ENCODE measurements at places on chromosomes 6 and 20. TPM values are rescaled to one million over a fixed set of nuclear protein-coding genes. Genes with fewer than 3 reads are reported as not detected.

- no peak for DNase-seq
These were observed 113.9 kb downstream of the PRDM1 start for GRCh38 chr6:106199998-106200397.

GRCh38 chr6:37784585-37784967 lies 35.0 kb upstream of the ZFAND3 start:
- DNase-seq, result no peak

- no peak for DNase-seq
These were observed 136.4 kb upstream of the SALL4 start for GRCh38 chr20:51938559-51939258.

- DNase-seq, result no peak
These were observed 43.2 kb upstream of the SRF start for GRCh38 chr6:43127877-43128276.

DNA sequence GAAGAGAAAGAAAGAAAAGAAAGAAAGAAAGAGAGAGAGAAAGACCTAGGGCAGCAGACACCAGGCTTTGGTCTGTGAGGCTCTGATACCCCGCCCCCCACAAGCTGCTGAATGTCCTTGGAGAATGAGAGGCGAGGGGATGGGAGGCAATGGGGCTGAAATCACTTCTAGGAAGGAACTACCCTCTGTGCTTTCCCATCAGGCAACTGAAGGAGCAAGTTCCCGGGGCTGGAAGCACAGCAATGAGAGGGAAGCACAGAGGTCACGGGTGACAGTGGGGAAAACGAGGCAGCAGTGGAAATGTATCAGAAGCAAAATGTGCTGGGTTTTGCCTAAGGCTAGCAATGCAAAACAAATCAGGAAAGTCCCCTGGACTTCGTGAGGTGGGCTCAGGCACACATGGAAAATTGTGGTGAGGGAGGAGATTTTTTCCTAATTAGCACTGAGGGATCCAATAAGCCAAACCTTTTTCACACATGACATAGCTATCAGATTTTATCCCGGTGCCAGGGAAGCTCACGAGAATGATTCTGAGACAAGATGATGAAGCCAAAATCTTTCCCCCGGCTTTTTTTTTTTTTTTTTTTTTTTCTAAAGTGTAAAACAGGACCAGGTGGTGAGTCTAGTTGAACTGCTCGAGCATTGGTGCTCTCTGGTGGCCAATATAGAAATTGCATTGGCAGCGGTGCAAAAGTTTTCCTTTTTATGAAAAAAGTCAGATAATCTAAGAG lies 16.8 kb upstream of the ARFGEF2 start:
- peak; percentile 77 for DNase-seq

The GPR6 gene
- not detected for total RNA-seq

- no peak for DNase-seq
These were observed 79.3 kb upstream of the PMEPA1 start for GRCh38 chr20:57788936-57789613.

The EPB41L2 gene
- 78.5 TPM for total RNA-seq

GRCh38 chr20:40493071-40493470 lies 196.0 kb downstream of the MAFB start:
- peak; percentile 75 for DNase-seq

The KCNK5 gene
- not detected for total RNA-seq

DNA sequence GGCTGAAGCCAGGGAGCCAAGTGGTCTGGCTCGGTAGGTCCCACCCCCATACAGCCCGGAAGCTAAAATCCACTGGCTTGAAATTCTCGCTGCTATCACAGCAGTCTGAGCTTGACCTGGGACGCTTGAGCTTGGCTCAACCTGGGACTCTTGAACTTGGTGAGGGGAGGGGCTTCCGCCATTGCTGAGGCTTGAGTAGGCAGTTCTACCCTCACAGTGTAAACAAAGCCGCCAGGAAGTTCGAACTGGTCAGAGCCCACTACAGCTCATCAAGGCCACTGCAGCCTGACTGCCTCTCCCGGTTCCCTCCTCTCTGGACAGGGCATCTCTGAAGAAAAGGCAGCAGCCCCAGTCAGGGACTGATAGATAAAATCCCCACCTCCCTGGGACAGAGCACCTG lies 1337.7 kb downstream of the HACE1 start:
- DNase-seq, result no peak

The HFE gene
- 1.7 TPM for total RNA-seq

GRCh38 chr6:3276174-3277167 lies 17.7 kb downstream of the PSMG4 start:
- DNase-seq, result no peak

The TRIM31 gene
- total RNA-seq, result not detected

The AGER gene
- total RNA-seq, result 0.22 TPM

DNA sequence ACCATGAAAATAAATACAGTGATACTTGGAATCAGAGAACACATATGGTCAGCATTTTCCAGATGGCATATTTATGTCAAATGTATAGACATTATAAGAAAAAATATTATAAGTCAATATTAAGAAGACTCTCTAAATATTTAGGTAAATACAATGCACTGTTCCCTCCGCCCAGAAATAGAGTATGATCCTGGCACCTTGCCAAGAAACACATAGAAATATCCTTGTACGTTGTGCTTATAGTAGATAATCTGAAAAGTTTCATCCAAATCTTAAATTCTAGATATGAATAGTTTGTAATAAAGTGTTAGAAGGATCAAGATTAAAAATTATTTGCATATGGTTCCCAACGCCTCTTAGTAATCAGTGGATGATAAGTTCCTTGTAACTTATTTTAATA lies 645.8 kb upstream of the GJE1 start:
- no peak for DNase-seq

DNA sequence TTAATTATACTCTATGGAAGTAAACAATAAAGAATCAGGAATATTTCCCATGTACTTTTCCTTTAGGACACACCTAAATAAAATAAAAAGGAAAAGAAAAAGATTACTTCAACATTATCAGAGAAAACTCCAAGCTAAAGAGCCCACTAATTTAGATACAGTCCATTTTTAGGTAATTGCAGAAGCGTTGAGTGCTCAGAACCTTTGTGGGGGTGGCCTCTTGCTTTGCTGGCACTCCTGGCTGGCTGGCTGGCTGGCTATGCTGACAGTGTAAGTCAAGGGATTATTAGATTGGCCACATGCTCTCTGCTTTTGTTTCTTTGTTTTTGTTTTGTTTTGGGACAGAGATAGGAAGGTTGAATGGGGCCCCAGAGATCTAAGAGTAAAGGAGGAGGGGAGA lies at the start of gene GJE1:
Gene GJE1, plus strand, starts transcription at position 301 of the 400 bp plus-strand sequence. CDS start 234 bp downstream, outside the sequence.
- DNase-seq, result no peak

DNA sequence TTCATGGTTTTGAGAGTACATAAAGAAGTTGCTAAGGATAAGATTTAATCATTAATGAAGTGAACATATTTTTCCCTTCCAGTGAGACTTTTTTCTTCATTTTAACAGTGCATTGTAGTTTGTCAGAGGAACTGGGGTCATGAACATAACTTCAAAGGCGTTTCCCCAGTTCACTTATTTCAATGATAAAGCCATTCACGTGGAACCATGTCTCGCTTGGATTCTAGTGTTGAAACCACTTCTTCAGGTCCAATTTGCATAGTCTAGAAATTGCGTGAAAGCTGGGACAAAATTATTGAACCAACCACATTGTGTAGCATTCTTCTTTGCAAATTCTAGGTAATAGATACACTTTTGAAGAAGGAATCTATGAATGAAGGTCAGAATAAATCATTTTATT lies 197.0 kb downstream of the CLIC5 start:
- no peak for DNase-seq

DNA sequence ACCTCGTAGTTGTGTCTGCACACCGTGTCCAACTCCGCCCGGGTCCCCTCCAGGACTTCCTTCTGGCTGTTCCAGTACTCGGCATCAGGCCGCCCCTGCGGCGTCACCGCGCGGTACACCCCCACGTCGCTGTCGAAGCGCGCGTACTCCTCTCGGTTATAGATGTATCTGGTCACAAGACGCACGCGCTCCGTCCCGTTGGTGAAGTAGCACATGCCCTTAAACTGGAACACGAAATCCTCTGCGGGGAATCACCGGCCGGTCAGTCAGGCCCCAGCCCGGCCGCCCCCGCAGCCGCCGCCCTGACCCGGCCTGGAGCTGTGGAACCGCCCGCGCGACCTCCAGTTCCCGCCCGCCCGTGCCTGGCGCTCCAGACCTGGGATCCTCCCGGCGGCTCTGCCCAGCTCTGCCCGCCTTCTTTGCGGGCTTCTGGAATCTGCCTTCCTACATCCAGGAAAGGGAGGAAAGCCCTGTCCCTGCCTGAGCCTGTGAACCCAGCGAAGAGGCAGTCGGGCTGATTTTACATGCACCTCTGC lies 1.6 kb downstream of the HLA-DQB1 start:
- DNase-seq, result no peak

The MRAP2 gene
- total RNA-seq, result 1.8 TPM

GRCh38 chr6:144153260-144153659 lies 2.9 kb downstream of the STX11 start:
- peak; percentile 34 for DNase-seq

The PRL gene
- total RNA-seq, result not detected

GRCh38 chr6:154343473-154344308 lies 12.9 kb downstream of the IPCEF1 start:
- no peak for DNase-seq

DNA sequence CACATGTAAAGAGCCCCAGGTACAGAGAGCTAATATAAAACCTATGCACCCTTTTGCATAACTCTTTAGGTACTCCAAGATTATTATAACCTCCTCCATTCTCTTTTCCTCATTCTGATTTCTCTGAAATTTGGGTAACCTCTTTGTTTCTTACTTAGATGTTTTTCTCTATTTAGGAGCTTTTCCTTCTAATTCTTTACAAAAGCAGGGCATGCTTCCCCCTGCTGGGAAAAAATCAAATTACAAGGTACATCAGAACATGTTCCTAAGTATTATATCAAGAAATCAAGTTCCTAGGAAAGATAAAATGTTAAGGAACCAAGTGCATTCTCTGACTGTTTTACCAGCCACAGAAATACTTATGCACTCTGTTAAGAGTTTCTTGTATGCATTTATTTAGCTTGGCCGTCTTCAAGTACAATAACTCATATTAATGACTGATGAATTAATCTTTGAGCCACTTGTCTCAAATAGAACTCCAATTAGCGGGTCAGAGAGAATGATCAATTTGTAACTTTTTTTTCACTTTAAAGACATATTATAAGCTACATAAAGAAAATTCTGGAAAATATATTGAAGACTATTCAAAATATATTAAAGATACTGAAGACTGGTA lies 2.1 kb downstream of the KHDRBS2 start:
- DNase-seq, result peak; percentile 35

- no peak for DNase-seq
These were observed 670.6 kb downstream of the CD109 start for GRCh38 chr6:74366634-74367033.

The PSMB9 gene
- total RNA-seq, result 24.8 TPM

The PNPLA1 gene
- not detected for total RNA-seq

The TFAP2A gene
- total RNA-seq, result not detected

DNA sequence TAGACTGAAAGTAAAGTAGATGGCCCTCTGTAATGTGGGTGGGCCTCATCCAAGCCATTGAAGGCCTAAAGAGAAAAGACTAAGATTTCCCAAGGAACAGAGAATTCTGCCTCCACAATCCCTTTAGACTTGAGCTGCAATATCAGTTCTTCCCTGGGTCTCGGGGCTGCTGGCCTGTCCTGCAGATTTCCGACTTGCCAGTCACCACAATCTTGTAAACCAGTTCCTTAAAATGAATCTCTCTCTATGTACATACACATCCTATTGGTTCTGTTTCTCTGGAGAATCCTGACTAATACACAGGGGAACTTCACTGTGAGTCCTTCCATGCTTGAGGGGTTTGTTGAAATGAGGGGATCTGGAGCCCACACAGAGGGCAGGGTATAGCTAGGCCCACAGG lies 12.9 kb downstream of the CCDC170 start:
- DNase-seq, result no peak

GRCh38 chr20:5148581-5148980 lies 21.8 kb downstream of the CDS2 start:
- DNase-seq, result no peak

DNA sequence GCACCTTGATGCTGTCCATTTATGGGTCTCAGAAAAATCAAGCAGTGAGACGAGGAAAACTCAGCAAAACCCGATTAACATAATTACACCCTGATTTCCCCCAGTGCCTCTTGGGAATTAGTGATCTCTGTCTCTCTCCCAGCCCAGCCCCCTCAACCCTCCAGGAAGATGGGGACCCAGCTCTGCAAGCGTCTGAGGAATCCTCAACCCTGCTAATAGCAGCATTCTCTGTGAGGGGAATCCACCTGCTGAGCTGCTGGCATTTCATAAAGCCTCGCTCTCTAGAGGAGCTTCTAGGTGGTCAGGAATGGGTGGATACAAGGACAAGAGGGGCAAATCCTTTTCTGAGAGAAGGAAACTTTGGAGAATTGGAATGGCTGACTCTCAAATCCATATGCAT lies 13.9 kb downstream of the NR2E1 start:
- DNase-seq, result no peak

GRCh38 chr20:32109392-32110172 lies at the start of gene TM9SF4:
Gene TM9SF4 (plus strand): TSS chr20:32109714. CDS start chr20:32109741, 27 bp downstream.
- peak; percentile 96 for DNase-seq

DNA sequence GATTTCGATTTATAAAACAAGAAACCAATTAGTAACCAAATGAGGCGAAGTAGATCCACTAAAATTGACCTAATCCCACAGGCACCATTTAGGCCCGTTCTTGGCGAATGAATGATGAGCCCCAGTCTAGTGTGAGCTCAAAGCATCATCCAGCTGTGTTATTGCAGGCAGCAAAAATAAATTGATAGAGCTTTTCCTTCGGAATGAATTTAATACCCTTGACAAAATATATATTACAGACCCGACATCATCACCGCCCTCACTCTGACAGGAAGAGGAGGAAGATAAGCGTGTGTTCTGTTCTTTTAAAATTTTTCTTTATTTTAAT lies 7.8 kb downstream of the SIM1 start:
- DNase-seq, result no peak

GRCh38 chr6:36028877-36029324 lies 1.3 kb downstream of the MAPK14 start:
- peak; percentile 71 for DNase-seq

The TSHZ2 gene
- total RNA-seq, result 4.0 TPM

DNA sequence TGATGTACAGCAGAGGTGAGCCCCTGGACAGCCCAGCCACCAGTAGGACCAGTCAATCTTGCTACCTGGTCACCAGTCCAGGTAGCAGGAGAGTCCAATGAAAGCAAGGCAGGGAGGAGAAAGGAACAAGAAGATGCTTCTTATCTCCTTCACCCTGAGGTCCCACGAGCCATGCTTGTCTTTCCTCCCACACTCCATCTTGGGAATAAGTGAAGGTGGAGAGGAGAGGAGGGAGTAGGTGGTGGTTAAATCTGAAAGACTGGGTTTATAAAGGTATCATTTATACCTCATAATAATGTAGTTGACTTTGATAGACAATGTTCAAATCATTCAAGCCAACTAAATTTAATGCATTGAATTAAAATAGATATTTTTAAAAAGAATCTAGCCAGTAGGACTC lies 35.9 kb downstream of the LAMP5 start:
- DNase-seq, result no peak

- DNase-seq, result no peak
These were observed 38.0 kb downstream of the RWDD2A start for GRCh38 chr6:83231146-83231545.

Measured in lung microvascular endothelial cell (primary cell).